ENCODE measurements at places on chromosomes 4 and X.

GRCh38 chr4:1519787-1520661 is 113.8 kb upstream of the NKX1-1 start:
- DNase-seq: no peak

- DNase-seq: no peak
Observed at GRCh38 chr4:89531932-89532640, 224.5 kb upstream of the GPRIN3 start.

DNA sequence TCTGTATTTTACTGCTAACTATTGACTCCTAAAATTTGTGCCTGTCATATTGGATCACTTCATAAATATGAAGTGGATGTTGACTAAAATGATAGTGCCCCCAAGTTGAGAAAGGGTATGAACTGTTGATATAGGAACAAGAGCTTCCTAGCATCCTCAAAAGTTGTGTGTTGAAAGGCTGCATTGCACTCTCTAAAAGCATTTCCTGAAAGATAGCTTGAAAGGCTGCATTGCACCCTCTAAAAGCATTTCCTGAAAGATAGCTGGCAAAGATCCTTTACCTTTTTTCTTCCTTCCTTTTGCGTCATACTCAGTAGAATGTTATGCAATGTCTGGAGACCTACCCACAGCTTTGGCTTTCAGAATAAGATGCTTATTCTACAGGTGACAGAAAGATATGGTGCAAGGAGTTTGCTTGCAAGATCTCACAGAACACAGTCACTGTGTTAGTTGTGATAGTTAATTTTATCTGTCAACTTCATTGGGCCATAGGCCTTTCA is 274.6 kb upstream of the GALNTL6 start:
- DNase-seq: no peak

DNA sequence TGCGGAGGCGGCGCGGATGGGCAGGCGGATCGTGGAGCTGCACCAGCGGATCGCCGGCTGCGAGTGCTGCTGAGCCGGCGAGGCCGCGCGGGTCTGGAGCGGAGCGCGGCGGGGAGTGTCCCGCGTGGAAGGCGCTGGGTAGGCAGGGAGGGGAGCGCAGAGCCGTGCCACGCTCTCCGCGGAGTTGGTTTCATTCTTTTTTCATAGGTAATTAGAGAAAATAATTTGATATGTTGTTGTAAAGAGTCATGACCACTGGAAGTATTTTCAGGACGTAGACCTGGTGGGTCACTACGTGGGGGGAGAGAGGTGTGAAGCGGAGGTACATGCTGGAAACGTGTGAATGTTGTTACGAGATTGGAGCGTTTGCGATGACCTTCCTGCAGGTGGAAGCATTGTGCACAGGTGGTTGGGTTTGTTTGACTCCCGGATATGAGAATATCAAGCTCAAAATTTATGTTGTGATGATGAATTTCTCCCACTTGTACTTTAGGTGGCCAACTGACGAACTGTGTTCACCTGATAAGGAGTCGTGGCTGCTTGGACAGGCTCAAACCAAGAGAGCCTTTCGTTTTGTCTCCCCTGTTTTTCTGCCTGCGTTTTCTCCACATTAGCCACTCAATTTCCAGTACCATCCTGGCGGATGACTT is 19.1 kb upstream of the S100P start:
- peak; percentile 53 for DNase-seq

DNA sequence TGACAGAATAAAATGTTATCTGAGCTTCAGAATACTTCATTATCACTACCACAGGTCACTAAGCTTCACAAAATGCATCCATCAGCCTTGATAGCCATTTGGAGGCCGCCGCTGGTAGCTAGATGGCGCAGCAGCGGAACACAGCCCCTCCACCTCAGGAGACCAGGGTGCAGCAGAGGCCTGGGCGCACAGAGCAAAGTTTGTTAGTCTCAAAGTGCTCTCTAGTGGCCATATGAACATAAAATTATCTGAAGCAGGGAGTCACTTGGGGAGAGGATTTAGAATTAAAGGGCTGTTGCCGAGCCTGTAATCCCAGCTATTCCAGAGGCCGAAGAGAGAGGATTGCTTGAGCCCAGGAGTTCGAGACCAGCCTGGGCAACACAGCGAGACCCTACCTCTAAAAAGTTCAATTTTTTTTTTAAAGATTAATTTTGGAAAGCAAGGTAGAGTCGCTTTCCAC is 8.1 kb upstream of the DCTD start:
- peak; percentile 71 for DNase-seq

DNA sequence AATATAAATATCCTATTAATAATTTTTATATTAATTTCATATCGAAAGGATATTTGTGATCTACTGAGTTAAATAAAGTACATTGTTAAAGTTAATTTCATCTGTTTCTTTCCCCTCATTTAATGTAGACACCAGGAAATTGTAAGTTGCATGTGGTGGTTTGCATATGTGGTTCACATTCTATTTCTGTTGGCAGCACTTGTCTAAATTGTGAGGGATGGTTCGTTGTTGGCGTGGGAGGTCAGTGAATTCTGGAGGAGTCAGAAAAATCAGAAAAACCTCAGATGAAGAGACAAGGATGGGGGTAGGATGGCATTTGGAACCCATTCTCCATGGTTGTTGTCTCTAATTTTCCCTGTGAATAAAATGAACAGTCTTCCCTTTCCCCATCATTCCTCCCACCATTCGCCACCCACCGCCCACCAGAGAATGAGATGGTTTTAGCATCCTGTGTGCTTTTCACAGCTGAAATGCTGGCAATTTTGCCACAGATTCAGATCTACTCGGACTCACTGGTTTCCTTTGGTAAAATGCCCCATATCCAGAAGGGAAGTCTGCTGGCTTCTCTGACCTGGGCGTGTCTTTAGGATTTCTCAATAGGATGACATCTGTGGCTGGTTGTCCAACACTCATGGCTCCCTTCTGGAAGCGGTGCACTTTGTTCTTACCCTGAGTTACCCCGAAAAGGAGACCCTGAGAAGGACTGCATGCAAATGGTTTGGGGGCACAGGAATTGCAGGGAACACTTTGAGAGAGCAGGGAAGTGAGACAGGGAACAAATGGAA is 52.3 kb downstream of the LGI2 start:
- DNase-seq: no peak

DNA sequence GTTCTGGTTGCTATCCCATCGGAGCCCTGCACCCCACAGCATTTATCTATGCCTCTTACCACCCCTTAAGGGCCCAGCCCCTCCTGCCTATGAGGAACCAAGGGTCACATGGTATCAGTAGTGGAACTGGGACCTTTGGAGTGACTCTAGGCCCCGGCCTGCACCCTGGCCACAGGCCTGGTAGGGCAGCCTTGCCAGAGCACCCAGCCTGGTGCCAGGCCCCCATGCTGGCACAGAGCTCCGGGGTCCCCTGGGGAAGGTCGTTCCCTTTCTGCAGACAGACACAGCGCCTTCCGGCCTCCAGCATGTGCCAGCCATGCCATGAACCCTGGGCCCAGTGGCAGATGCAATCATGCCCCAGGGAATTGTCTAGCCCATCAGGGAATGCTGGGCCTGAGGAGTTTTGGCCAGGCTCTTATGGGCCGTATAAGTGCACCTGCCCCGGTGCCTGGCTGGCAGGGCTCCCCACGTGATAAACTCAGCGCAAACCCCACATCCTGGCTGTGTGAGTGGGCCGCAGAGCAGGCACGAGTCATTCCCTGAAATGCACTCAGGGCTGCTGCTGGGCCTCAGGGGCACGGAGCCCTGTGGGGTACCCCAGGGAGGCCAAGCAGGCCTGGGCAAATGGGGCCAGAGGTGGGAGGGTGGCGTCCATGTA is 19.8 kb upstream of the ADD1 start:
- no peak for DNase-seq

- DNase-seq: peak; percentile 89
Observed at GRCh38 chr4:153393397-153393796, 48.9 kb downstream of the MND1 start.

DNA sequence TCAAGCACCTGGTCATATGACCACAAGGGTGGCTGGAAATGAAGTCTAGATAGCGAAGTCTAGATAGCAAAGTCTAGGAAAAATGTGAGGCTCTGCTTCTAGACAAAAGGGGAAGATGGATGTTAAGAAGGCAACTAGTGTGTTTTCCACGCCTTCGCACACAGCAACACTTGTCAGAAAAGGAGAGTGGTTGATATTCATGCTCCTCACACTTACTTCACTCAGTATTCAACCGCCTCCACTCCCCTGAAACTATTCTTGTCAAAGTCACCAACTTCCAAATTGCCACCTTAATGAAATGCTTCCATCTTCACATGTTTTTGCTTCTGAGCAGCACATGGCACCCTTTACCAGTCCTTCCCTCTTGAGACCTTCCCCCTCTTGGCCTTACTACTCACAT is 27.7 kb upstream of the DCLK2 start:
- no peak for DNase-seq

GRCh38 chr4:117773064-117773936 is 261.0 kb upstream of the NDST3 start:
- peak; percentile 61 for DNase-seq

- DNase-seq: no peak
Observed at GRCh38 chrX:105820247-105820646, 2.1 kb upstream of the NRK start.

- DNase-seq: no peak
Observed at GRCh38 chr4:143140696-143141095, 44.0 kb upstream of the USP38 start.

DNA sequence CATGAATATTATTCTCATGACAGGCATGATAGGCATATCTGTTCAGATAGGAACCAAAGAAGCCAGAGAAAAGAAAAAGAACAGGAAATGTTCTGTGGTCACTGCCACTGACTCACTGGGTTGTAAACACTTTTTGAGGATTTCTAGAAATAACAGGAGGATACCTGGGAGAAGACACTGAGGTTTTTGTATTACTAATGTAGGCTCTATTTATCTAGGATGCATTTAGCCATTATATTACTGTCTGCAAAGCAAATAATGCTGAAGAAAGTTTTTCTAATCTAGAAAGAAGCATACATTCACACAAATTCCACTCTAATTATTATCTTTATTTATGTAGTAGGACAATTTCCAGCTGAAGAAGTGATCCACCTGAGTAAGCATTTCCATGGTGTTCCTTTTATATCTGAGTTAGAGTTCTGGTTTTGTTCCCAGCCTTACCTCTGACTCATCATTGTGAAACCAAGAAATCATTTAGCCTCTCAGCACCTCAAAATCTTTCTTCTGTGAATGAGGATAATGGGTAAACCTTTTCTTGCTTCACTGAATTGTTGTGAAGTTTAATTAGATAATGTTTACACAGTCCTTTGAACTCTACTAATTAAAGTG is 40.2 kb upstream of the EPGN start:
- DNase-seq: peak; percentile 77

GRCh38 chrX:15299941-15300851 is 15.2 kb downstream of the ASB11 start:
- peak; percentile 41 for DNase-seq

DNA sequence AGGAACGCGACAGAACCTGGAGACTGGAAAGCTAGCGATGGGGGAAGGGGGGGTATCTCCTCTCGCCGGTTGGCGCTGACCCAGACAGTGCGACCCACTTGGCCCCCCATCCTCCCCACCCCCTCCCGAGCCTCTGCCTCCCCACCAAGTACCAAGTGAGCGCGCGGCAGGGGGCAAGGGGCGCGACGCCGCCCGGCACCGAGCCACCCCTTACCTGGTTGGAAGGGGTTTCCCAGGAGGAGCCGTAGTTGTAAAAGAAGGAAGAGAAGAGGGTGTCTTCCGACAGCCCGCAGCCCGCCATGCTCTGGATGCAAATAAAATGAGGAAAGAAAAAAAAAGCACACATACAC is 112.2 kb downstream of the DHX15 start:
- no peak for DNase-seq

DNA sequence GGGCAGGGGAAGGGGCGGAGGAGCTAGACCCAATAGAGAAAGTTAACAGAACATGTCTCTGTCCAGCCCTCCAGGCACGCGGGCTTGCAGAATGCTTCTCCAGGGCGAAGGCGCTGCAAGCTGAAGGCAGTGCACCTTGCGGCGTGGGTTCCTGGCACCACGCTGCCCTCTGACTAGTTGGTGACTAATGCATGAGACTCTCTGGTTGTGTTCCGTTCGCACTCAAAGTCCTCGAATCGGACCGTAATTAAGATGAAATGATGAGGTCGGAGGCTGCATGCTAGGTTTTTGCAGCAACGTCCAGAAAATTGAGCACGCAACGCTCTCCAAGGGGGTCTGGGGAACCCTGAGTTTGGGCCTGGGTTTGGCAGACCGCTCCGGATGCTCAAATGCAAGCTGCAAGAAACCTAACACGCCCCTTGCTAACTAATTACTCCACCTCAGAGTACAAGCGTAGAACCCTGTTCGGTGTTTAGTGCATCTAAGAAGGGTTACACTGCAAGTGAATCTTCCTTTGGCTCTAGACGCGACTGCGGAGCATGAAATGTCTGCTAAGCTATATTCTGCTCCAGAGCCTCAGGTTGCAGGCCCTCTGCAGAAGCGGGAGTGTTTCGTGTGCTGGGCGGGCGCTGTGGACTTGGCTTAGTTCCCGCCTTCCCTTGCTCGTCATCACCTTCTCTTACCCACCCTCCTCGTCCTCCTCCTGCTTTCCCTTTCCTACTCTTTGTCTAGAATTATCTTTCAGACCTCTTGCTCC is 57.1 kb upstream of the NKAP start:
- DNase-seq: peak; percentile 42

- DNase-seq: no peak
Observed at GRCh38 chr4:41719417-41719816, 29.1 kb downstream of the PHOX2B start.

DNA sequence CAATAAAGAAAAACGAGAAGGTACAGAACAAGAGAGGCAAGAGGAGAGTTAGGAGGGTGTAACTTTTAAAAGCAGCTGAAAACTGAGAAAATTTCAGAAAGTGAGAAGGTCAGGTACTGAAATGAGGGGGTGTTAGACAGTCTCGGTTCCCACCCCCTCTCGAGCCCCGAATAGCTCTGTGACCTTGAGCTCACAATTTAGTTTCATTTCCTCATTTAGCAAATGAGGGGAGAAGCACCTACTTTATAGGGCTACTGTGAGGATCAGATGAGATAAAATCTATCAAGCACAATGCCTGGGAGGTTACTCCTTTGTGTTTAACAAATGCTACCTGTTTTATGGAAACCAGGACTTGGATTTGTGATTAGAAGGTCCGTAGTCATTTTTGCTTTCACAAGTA is 4.9 kb downstream of the UGT8 start:
- no peak for DNase-seq

- no peak for DNase-seq
Observed at GRCh38 chrX:134764202-134764785, 106.0 kb upstream of the PLAC1 start.

GRCh38 chrX:46279214-46279924 is 265.9 kb downstream of the ZNF674 start:
- DNase-seq: no peak

GRCh38 chr4:83250687-83251446 is 33.7 kb downstream of the COQ2 start:
- DNase-seq: no peak

- DNase-seq: peak; percentile 51
Observed at GRCh38 chrX:38214551-38215531, 5.8 kb downstream of the SRPX start.

GRCh38 chr4:102114118-102114630 is 231.1 kb downstream of the SLC39A8 start:
- DNase-seq: peak; percentile 43

GRCh38 chrX:116881961-116882360 is 419.2 kb upstream of the CT83 start:
- no peak for DNase-seq

Data from astrocyte of the hippocampus (primary cell).